ENCODE measurements at places on chromosomes 1 and 21.

- DNase-seq = peak; percentile 37
Observed at GRCh38 chr1:243742819-243743218, 107.2 kb downstream of the AKT3 start.

- no peak for DNase-seq
Observed at GRCh38 chr1:32373996-32374592, 11.8 kb downstream of the TSSK3 start.

DNA sequence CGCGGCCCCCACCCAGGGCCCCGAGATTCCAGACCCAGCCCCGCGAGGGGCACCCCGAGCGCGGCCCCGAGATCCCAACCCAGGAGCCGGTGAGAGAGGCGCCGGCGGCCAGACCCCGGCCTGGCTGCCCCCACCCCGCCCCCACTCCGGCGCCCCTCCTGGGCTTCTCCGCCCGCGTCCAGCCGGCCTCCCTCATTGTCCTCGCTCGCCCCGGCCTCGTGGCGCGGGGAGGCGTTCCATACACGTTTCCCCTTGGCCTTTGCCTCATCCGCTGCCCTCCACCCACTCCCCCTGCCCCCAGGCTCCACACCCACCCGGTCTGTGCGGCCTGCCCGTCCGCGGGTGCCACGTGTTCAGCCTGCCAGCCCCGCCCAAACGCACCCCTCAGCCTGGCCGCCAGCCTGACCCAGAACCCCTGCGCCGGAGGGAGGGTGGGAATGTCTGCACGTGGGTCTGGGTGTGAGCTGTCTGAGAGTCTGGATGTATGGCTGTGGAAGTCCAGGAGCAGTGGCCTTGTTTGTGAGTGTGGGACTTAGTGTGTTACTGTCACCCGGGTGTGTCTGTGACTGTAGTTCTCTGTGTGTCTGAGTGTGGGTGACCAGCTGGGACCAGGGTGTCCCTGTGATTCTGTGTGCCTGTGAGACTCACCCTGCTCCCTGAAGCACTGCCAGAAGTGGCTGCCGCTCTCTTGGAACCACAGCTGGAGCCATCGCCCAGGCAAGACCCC lies 681 bp downstream of the B4GALT2 start:
- peak; percentile 64 for DNase-seq

DNA sequence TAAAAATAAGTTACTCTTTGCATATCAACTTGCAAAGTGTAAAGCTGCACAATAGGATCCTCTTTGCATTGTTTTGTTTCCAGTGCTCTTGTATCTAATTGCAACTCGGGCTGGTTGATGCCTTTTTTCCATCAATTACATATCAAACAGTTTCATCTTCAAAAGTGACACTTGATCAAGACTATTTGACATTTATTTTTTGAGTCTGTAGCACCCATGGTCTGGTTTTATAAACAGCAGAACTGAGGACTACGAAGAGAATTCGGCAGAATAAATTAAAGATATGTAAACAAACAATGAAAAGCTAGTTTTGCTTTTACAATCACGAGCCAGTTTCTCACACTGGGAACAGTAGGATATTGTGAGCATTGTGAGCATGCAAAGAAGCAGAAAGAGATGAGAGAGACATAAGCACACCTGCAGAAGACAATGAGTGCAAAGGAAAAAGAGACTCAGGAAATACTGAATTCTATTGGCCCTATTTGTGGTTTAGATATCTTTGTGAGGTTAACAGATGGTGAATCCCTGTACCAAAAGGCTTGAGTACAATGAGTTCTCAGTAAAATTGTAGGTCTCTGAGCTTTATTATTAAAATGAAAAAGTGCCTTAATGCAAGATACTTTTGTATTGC lies 45.4 kb downstream of the RPL5 start:
- DNase-seq = no peak

GRCh38 chr1:200887772-200888348 lies 6.8 kb upstream of the INAVA start:
- no peak for DNase-seq

GRCh38 chr1:152743371-152744145 lies 14.3 kb upstream of the KPRP start:
- peak; percentile 27 for DNase-seq

GRCh38 chr1:159751031-159751430 lies 29.7 kb upstream of the DUSP23 start:
- DNase-seq = no peak

DNA sequence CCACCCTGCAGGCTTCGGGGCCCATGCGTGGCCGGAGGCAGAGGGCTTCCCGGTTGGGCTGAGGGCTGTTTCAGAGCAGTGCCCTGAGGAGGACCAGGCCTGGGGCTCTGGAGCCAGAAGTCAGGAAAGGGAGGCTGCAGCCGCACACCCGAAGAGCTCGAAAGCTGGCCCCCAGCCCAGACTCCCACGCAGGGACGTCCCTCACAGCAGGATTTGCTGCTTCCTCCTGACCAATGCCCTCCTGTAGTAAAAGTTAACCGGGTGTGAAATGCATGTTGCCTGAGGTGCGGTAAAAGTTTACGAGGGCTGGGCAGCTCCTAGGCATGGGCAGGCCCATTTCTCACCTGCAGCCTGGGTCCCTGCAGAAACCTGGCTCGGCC lies 101.5 kb upstream of the ARHGEF16 start:
- DNase-seq = peak; percentile 19

- DNase-seq = peak; percentile 95
Observed at GRCh38 chr1:201191653-201192260, 1.1 kb downstream of the IGFN1 start.

- DNase-seq = peak; percentile 23
Observed at GRCh38 chr1:71298633-71299032, 217.8 kb upstream of the ZRANB2 start.

DNA sequence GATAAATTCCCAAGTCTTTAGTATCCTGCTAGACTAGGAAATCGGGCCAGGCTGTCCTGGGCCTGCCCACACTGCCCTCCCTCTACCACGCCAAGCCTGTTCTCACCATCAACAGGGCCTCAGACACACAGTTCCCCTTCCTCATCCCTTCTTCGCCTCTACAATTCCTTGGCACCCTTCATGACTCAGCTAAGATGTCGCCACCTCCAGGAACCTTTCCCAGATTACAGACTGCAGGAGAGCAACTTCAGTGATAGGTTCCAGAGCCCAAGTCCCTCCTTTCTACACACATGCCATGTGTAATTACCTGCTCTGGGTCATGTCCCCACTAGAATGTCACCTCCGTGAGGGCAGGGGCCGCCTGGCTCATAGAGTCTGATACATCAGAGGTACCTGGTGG lies 3.3 kb downstream of the RIMS3 start:
- no peak for DNase-seq

DNA sequence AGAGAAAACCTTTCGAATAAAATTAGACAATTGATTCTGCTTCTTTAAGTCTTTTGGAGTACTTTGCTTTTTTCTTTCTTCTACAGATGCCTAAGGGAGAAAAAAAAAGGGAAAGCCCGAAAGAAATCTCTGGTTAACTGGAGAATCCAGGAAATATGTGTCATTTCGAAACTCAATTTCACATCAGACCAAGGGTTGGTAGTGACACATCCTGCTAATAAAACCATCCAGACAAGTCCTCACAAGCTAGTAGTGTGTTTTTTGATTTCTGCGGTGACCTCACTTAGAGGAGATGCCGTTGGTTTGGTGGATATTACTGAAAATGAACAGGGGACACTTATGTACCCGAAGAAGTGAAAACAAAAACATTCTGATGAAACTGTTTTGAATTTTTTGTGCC lies 726.5 kb upstream of the ADAMTS5 start:
- DNase-seq = peak; percentile 82

DNA sequence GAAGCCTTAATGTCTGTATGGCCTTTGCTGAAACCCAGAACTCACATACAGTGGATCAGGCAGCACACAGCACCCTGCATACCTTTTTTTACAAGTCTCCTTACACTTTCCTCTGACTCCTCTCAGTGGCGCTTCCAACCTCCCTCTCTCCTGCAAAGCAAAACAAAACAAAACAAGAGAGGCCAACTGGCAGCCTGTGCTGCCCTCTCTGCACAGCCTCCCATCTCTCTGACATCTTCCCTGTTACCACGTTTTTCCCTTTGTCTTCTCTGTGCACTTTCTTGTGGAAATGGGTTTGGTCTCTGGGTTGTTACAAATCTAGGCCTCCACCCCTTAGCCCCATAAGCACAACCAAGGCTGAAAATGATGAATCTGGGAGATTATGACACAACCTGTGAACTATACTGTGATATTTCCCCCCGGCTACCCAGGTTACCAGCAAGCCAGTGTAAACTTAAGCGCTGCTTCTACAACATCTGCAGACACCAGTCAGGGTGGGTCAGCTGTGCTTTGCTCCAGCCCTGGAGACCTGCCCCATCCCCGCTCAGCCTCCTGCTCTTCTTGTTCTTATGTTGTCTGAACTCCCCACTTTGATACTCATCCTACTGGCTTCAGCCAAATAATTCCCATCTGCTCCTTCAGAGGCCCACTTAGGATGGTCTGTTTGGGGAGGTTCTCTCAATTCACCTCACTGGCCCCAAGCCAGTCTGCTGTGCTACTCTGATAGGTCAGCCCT lies 54.9 kb upstream of the FMOD start:
- DNase-seq = no peak

GRCh38 chr1:245585252-245585959 lies 430.6 kb downstream of the KIF26B start:
- peak; percentile 87 for DNase-seq

GRCh38 chr1:214404571-214405213 lies 123.7 kb downstream of the SMYD2 start:
- DNase-seq = peak; percentile 45

GRCh38 chr1:155976062-155976912 lies 2.1 kb downstream of the ARHGEF2 start:
- DNase-seq = peak; percentile 89

DNA sequence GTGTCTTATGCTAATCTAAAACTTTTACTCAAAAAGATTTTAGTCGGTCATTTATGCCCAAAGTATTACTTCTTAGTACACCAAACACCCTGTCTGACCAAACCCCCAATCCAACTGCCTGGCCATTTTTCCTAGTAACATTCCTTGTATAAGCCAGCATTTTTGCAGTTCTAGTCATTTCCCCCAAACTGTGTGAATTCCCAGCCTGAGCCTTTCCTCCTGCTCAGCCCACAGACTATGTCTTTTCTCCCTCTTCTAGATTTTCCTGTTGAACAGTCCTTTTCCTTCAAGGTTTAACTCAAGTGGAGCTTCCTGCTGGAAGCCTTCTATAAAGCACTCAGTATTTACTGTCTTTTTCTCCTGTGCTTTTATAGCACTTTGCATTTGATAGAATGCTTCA lies 843.8 kb downstream of the USP25 start:
- peak; percentile 85 for DNase-seq

- DNase-seq = peak; percentile 97
Observed at GRCh38 chr1:203663294-203663693, 36.7 kb downstream of the ATP2B4 start.

DNA sequence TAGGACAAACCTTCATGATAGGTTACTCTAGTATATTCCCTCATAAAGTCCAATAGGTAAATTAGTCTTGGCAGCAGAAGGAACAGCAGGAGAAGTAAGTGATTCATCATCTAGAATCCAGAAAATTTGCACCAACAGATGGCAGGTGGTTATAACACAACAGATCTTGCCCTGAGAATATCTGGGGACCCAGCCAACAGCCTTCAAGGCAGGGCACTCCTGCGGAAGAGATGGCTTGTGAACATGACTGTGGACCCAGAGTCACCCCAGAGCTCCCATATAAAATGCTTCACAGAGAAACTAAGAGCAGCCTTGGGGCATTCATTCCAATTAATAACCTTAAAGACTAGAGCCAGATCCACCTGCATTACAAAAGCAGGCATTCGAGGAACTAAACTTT lies 7.9 kb upstream of the PLA2G2C start:
- DNase-seq = no peak

DNA sequence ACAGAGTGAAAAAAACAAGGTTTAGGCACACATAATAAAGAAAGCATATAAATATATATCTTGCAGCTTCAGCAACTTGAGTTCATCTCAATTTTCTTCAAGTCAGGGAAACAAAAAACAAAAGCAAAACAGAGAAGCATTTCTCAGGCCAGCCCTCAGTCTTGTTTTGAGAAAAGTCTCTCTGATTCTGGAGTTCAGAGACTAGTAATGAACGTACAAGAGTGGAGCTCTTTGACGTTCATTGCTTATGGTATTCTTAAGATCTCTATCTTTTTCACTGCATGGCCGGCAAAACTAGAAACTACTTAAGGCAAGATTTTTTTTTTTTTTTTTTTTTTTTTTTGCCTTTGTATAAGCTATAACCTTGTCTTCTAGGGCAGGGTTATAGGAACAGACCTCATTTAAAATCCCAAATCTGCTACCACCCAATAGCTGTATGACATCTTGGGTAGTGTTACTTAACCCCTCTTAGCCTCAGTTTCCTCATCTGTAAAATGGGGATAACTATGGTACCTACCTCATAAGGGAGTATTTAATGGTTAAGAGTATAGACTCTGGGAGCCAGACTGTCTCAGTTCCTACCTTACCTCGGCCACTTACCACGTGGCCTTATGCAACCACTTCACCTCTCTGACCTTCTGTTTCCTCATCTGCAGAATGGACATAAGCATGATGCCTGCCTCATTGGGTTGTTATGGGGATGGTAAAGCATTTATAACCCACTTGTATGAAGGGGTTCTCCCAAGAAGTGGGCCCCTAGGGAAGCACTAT lies 33.6 kb downstream of the LMO4 start:
- no peak for DNase-seq

DNA sequence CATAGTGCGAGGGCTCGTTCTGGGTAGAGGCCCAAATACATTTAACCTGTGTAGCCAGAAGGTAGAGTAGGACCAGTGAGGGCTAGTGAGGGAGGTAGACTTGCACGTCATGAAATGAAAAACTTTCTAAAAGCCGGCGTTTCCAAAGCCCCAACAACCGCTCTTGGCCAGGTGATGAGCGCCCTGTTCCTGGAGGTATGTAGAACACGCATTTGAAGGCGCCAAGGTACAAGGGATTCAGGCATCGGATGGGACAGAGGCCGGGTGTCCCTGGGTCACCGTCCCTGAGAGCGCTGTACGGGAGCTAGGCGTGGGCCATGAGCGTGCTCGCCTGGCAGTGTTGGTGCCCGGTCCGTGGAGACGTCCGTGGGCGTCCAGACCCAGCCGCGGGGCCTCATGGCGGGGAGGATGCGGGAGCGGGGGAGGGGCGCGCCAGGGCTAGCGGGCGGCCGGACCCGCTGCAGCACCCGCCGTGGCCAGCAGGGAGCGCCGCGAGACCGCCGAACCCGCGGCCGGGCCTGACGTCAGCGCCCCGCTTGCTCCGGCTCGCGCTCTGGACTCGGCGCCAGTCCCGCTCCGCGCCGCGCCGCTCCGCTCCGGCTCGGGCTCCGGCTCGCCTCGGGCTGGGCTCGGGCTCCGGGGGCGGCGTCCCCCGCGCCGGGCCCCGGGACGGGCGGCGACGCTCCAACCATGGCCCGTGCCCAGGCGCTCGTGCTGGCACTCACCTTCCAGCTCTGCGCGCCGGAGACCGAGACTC lies at the start of gene PTPRU:
TSS of gene PTPRU (plus strand) at position 568 of the 757 bp plus-strand sequence. CDS start at position 691, 123 bp downstream.
- DNase-seq = peak; percentile 68

GRCh38 chr1:32761253-32761877 lies 55.8 kb downstream of the YARS1 start:
- DNase-seq = peak; percentile 69

- DNase-seq = no peak
Observed at GRCh38 chr1:110607536-110608230, 1.5 kb upstream of the KCNA2 start.

- no peak for DNase-seq
Observed at GRCh38 chr1:11654137-11654938, at the start of the genes FBXO2 and FBXO44. TSS of gene FBXO2 (minus strand) at chr1:11654429. CDS start at chr1:11654340, 89 bp downstream. TSS of gene FBXO44 (plus strand) at chr1:11654877. CDS start at chr1:11655836, 959 bp downstream.

All from fibroblast of skin of right quadriceps (primary cell).